ENCODE measurements at places on chromosomes 1 and 21.

DNA sequence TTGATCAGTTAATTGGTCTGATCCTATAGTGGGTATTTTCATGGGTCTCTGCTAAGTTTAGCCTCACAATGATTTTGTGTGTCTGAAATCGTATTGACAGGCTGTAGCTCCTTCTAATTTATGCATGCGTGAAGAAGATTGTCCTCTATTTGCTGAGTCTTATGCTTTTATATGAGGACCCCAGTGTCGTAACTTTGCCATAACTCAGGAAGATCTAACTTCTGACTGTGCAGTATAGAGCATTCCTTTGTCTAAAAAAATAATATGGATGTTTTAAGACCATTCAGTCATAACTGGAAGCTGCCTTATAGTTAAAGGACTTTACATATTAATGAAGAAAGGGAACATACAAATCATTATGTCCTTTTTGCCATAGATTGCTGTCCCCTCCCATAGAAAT lies 73.3 kb downstream of the CAMTA1 start:
- no peak for DNase-seq

DNA sequence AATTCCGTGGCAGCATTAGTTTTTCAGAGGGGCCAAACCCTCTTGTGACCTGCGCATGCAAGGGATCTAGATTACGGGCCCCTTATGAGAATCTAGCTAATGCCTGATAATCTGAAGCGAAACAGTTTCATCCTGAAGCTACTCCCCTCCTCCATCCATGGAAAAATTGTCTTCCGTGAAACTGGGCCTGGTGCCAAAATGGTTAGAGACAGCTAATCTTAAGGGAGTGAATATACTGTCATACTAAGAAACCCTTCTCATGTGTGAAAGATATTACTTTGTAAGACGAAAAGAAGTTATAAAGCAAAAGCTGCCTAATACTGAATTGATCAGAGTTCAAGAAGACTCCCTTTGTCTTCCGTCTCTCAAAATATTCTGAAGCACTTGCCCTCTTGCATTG lies 166.3 kb downstream of the DUSP10 start:
- DNase-seq = no peak

DNA sequence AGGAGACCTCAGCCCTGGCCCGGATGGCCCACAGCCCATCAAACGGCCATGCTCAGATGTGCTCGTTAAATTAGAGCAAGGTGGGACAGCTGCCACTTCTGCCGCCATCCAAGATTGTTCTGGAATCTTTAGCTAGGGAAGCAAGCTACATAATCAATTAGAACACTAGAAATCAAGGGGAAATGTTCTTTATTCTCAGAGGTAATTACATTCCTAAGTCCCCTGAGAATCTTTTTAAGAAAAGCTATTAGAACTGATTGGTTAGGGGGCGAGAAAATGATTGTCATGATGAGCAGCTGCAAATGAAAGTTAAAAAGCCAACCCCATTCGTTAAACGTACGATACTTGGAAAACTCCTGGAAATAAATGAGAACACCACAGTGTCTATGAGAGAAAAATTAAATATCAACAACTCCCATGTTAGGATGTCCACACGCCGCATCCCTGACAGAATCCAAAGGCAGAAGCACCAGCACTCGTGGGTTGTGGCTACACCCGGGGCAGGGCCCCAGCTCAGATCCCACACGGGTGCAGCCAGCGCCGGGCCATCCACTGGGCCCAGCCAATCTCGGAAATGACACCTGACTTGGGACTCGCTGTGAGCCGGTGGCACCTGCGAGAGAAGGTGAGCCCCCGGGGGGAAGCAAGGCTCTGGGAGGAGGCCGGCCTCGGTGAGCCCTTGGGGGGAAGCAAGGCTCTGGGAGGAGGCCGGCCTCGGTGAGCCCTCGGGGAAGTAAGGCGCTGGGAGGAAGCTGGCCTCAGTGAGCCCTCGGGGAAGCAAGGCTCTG lies 37.6 kb downstream of the KRTAP10-1 start:
- DNase-seq = no peak

GRCh38 chr1:117985973-117986372 lies 56.4 kb downstream of the WDR3 start:
- no peak for DNase-seq

GRCh38 chr1:83807821-83808220 lies 191.1 kb downstream of the TTLL7 start:
- DNase-seq = no peak

GRCh38 chr1:47230692-47231300 lies 1.2 kb downstream of the TAL1 start:
- no peak for DNase-seq

GRCh38 chr1:58293388-58293787 lies 253.1 kb downstream of the OMA1 start:
- no peak for DNase-seq

DNA sequence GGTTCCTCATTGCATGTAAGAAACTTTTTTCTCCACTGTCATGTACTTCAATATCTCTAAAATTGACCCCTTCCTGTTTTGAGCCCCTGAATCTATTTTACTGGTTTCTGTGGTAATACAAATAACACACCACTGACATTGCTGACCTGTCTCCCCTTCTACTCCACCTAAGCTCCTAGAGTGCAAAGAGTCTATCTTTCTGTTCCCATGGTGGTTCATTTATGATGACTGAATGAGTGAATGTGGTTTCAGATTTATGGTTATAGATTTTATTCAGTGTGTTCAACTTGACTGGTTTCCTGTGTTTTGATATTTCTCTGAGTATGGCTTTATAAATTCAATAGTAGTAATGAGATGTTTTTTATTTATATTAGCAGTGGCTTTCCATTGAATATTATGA lies 127.7 kb downstream of the MAGI3 start:
- DNase-seq = no peak

DNA sequence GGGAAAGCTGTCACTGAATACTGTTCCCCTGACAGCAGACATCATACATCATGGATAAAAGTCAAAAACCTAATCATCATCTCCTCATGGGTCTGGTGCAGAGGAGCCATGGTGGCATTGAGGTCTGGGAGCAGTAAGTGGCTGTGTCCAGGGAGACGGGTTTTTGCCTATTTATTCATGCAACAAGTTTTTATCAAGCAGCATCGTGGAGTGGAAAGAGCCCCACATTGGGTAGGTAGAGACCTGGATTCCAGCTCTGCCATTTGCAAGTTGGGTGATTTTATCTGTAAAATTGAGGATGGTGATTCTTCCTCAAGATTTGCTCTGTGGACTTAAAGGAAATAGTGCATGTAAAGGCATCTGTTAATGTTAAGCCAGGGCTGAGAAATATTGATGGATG lies 4.2 kb downstream of the CACHD1 start:
- DNase-seq = no peak
